ENCODE measurements at places on chromosomes 5 and 9.

GRCh38 chr9:34551751-34552605, 29.2 kb upstream of the ENHO start:
- no peak for DNase-seq

DNA sequence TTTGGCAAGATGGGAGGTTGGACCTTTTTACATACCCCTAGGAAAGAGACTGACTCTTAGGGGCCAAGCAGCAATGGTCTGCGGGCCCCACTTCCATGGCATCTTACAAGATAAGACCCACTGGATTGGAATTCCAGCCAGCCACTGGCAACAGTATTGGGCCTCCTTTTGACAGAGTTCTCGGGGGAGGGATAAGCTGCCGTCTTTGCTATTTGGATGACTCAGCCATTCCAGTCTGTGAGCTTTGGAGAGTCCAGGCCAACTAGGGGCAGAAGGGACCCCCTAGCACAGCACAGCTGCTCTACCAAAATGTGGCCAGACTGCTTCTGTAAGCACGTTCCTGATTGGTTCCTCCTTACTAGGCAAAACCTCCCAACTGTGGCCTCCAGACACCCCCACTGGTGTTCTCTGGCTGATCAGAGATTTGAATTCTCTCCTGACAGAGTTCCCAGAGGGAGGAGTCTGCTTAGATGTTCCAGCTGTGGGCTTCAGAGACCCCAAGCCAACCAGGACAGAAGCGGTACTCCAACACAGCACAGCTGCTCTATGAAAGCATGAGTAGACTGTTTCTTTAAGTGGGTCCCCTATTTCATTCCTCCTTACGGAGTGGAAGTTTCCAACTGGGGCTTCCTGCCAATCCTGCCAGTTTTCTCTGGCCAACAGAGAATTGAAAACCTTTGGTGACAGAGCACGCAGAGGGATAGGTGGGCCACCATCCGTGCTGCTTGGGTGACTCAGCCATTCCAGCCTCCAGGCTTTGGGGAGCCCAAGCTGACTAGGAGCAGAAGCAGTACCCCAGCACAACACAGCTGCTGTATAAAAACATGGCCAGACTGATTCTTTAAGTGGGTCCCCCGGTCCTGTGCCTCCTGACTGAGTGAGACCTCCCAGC, 672.1 kb upstream of the RIOK2 start:
- no peak for DNase-seq

DNA sequence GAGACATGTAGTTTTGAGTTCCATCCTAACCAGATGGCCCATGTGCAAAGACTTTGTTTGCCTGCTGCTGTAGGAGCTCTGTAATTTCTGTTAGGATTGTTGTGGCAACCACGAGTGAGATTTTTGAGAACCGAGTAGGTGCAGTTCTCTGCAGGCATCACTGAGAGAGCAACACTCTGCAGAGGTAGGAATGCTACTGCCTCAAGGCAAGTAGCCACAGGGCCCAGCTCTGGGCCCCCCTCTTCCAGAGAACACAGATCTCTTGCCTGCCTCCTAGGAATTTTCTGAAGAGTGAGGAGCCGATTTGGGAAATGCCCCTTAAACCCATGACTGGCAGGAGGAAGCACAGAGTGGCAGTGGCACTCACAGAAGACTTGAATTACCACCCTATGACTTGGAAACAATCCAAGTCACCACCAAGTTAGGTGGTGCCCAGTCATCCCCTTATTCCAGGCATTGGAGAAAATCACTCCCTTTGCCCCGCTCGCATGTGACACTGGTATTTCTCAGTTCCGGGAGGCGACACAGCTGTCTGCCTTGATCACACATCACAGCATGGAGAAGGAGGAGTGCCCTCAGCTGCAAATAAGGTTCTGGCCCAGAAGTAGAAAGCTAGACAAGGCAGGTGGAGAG, 52.5 kb upstream of the SLC2A8 start:
- no peak for DNase-seq

DNA sequence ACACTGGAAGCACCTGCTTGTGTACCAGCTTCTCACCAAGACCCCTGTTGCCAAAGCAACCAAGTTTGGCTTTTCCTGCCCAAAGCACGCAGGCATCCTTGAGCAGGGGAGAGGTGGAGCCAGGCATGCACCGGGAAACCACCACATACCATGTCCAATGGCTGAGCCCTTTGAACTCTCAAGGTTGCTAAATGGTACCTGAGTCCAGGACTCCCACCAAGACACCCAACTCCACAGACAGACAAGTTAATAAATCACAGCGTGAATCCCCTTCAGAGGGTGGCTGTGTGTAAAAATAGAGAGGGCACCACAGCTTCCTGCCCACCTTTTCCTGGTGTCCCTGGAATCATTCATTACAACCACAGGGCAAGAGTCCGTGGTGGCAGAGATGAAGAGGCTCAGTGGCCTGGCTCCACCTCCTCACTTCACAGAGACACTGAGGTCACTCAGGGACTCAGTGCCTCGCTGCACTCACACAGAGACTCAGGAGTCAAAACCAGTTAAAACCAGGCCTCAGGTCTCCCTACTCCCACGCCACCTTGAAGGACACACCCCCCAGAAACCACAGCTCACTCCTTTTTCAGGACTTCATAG, 143.7 kb downstream of the C5orf15 start:
- no peak for DNase-seq

DNA sequence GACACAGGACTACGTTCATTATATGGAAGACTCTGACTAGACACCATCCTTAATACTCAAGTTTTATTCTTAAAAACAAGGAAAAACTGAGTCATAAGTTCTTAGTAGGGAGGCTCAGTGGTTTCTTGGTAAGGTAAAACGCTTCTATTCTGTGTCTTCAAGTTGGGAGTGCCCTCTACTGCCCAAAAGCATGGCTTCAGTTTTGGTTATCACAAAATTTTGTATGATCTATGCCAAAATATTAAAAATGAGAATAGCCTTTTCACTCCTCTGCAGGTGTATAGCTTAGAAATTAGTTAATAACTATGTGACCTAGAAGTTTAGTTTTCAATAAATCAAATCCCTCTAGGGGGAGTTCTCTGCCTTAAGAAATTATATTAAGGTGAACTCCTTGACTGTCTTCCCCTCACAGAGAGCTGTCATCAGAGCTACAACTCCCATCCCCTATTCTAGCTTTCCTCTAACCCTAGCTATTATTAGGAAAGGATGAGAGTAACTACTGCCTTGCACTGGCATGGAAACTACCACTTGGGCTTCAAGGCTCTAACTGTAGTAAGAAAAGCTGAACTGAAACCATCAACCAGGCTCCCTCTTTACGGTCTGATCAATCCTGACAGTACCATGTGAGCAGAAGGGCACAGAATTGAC, 189.7 kb downstream of the GNAQ start:
- no peak for DNase-seq

DNA sequence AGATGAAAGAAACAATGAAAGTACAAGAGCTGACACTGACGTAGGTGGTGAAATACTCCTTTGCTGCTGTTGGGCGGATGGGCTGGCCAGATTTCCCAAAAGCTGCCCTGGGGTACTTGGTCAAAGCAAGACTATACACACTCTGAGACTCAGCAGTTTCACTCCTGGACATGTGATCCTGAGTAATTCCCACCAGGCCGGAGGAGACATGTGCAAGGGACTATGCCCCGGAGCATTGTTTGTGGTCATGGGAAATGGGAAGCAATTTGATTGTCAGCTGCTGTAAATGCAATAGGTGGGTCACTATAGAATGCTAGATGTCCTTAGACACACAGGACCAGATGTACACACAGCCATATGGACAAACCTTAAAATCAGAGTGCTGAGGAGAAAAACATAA, 116.1 kb downstream of the DCP2 start:
- no peak for DNase-seq
